Smooth muscle cell of the pulmonary artery (primary cell): ENCODE measurements at places on chromosomes 1 and 21. TPM values are rescaled to one million over a fixed set of nuclear protein-coding genes. Genes with fewer than 3 reads are reported as not detected.

CD160 gene
- not detected in 2 replicates for total RNA-seq

VCAM1 gene
- total RNA-seq, result 4.2 and 20.7 TPM in 2 replicates

OR2T35 gene
- not detected in 2 replicates for total RNA-seq

GJB4 gene
- not detected in 2 replicates for total RNA-seq

FAM131C gene
- total RNA-seq, result 0.69 and 0.85 TPM in 2 replicates

PIK3R3 gene
- 3.8 TPM in 2 replicates for total RNA-seq

HAO2 gene
- total RNA-seq, result not detected in 2 replicates

NFASC gene
- total RNA-seq, result 42.0 and 47.6 TPM in 2 replicates

GJC2 gene
- total RNA-seq, result 4.2 and 5.1 TPM in 2 replicates

KLHDC7A gene
- total RNA-seq, result 0.03 TPM in 1 of 2 replicates, not detected in the other

BATF3 gene
- 1.8 and 3.4 TPM in 2 replicates for total RNA-seq

UBE2Q1 gene
- 29.6 and 31.8 TPM in 2 replicates for total RNA-seq

KRTAP11-1 gene
- total RNA-seq, result not detected in 2 replicates

SV2A gene
- 13.6 and 27.3 TPM in 2 replicates for total RNA-seq

KCND3 gene
- total RNA-seq, result 0.53 and 4.0 TPM in 2 replicates

BSND gene
- not detected in 2 replicates for total RNA-seq

TSPAN1 gene
- 0.73 and 0.78 TPM in 2 replicates for total RNA-seq

RSPH1 gene
- total RNA-seq, result 0.13 TPM in 1 of 2 replicates, not detected in the other

FCRL2 gene
- not detected in 2 replicates for total RNA-seq

RPTN gene
- not detected in 2 replicates for total RNA-seq

MAP3K7CL gene
- total RNA-seq, result 17.3 and 43.7 TPM in 2 replicates

OR2T2 gene
- total RNA-seq, result not detected in 2 replicates

NBPF10 gene
- 2.8 and 4.7 TPM in 2 replicates for total RNA-seq

FCGR3B gene
- not detected in 2 replicates for total RNA-seq

ATP6V0B gene
- total RNA-seq, result 107 and 134 TPM in 2 replicates

NBPF4 gene
- 0.13 TPM in 1 of 2 replicates, not detected in the other for total RNA-seq

HPDL gene
- total RNA-seq, result 0.33 and 0.86 TPM in 2 replicates

GPR3 gene
- total RNA-seq, result 0.20 and 0.50 TPM in 2 replicates

SAMD11 gene
- 1.9 and 19.5 TPM in 2 replicates for total RNA-seq

LIN28A gene
- total RNA-seq, result not detected in 2 replicates

AGMAT gene
- total RNA-seq, result 0.52 and 1.5 TPM in 2 replicates

OR2L8 gene
- not detected in 2 replicates for total RNA-seq

PGBD5 gene
- 0.17 and 0.20 TPM in 2 replicates for total RNA-seq

S100A5 gene
- 0.26 TPM in 1 of 2 replicates, not detected in the other for total RNA-seq

TFF2 gene
- total RNA-seq, result not detected in 2 replicates

LCE6A gene
- not detected in 2 replicates for total RNA-seq

ZNF683 gene
- total RNA-seq, result not detected in 2 replicates

PDZK1IP1 gene
- total RNA-seq, result 0.26 and 2.0 TPM in 2 replicates

NHLH1 gene
- total RNA-seq, result 0.07 TPM in 2 replicates

ECM1 gene
- 42.9 and 72.5 TPM in 2 replicates for total RNA-seq

TCP10L gene
- 0.26 and 0.65 TPM in 2 replicates for total RNA-seq

PGLYRP4 gene
- not detected in 2 replicates for total RNA-seq
